Stimulated activated CD8-positive, alpha-beta memory T cell treated with anti-CD3 and anti-CD28 coated beads, Interleukin-15, amount 100 ng/mL, for 4 hours (primary cell): ENCODE measurements at places on chromosomes 1 and 21.

- DNase-seq, result no peak
These were observed 12.9 kb upstream of the FTCD start for GRCh38 chr21:46168238-46168637.

DNA sequence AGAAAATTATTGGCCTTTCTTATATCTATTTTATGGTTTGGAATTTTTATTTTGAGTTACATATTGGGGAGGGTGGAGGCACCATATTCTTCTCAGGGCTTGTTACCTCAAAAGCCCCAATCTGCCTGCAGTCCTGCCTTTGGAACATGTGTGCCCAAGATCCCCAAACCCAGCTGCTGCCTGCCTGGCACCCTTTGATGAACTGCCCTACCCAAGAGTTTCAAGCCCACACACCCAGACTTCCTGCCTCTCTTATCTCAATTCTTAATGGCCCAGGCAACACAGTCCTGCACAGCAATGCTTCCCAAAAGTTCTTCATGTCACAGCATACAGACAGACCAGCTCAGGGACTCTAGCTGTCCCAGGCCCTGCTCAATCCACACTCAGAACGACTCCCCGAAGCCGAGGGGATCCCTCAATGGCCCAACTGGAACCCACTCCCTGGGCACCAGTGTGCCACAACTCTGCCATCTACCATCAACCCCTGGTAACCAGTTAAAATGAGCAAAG is 19.2 kb downstream of the OLFML2B start:
- no peak for DNase-seq

DNA sequence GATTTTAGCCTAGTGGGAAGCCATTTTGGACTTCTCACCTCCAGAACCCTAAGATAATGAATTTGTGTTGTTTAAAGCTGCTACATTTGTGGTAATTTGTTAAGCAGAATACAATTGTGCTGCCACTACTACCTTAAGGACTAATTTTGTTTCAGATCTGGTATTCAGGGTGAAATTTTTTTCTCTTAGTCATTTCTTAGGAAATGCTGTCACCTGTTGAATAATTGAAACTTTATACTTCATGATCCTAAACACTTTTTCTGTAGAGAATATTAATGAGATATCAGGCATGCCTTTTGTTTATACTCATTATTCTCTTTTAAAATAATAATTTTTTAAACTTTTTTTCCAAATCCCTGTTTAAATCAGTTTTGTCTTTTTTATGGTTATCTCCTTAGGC is 246.8 kb downstream of the TGFB2 start:
- DNase-seq, result no peak

DNA sequence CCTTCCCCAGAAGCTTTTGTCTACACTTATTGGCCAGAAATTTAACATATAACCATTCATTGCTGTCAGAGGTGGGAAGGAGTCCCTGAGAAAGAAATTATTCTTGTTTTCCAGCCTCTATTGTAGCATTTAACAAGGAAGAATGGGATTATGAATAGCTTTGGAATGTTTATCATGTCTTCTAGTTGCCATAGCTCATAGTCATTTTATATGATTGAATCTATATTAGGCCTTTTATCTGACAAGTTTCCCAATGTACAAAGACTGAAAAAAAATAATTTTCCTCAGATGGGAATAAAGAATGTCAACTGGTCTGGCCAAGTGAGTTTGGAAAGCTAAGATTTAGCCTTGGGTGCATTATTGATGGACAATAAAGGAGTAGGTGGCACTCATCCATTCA is 28.3 kb downstream of the PTPRC start:
- no peak for DNase-seq

DNA sequence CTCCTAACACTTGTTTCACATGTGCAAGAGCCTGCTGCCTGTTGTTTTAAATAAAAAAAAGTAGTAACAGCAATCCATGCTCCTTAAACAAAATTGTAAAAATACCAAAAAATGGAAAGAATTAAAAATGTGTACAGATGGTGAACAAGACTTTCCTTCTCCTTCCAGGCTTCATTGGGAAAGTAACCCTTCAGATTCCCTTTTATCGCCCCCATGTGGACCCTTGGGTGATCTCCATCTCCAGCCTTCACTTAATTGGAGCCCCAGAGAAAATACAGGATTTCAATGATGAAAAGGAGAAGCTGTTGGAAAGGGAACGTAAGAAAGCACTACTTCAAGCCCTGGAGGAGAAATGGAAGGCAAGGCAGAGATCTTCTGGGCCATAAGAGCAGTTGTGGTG is 14.2 kb downstream of the VPS13D start:
- no peak for DNase-seq

- DNase-seq, result no peak
These were observed 4.8 kb downstream of the TTLL7 start for GRCh38 chr1:83994111-83994510.

GRCh38 chr1:9902060-9902452 is 8.0 kb downstream of the CTNNBIP1 start:
- DNase-seq, result no peak

- no peak for DNase-seq
These were observed 896.3 kb downstream of the TTLL7 start for GRCh38 chr1:83102630-83103071.

- no peak for DNase-seq
These were observed 105.2 kb upstream of the TSPAN2 start for GRCh38 chr1:115194506-115194905.

- no peak for DNase-seq
These were observed 39.4 kb upstream of the ZFYVE9 start for GRCh38 chr1:52102336-52103013.

GRCh38 chr1:3750741-3751140 is 1.5 kb upstream of the CCDC27 start:
- no peak for DNase-seq

GRCh38 chr1:40267767-40268187 is 9.7 kb downstream of the ZMPSTE24 start:
- DNase-seq, result no peak

GRCh38 chr1:30700528-30701257 is 22.7 kb downstream of the MATN1 start:
- no peak for DNase-seq

- no peak for DNase-seq
These were observed 103.9 kb downstream of the TGFBR3 start for GRCh38 chr1:91781901-91782622.

- DNase-seq, result no peak
These were observed 44.3 kb upstream of the HPDL start for GRCh38 chr1:45282351-45282750.

- no peak for DNase-seq
These were observed 110.7 kb downstream of the SLC25A24 start for GRCh38 chr1:108089477-108089876.

GRCh38 chr1:212515329-212515760 is 82.6 kb downstream of the NENF start:
- no peak for DNase-seq

DNA sequence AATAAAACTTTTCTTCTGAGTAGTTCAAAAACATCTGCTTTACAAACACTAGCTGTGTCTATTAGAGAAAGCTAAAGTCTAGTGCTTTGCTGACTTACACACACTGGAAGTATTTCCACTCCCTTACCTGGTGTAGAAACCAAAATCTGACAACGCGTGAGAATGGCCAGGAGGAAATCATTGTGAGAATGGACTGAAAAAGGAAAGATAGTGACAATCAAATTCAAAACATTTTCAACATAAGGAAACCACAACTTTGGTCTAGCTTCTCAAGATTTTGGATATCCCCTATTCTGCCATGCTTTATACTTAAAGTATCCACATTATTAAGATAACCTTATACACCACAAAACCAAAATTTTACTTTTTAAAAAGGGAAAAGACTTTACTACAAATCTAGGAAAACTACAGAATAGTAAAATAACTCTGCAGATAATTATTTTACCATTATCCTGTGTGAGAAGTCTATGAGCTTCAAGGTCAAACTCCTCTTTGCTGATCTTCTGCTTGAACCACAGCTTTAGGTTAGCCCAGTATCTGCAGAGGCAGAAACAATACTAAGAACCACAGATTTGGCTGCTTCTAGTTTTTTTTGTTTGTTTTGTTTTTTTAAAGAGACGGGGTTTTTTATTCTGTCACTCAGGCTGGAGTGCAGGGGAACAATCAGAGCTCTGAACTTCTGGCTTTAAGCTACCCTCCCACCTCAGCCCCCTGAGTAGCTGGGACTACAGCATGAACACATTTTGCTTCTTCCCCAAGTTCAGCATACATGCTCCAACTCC is 6.6 kb downstream of the TADA1 start:
- no peak for DNase-seq

DNA sequence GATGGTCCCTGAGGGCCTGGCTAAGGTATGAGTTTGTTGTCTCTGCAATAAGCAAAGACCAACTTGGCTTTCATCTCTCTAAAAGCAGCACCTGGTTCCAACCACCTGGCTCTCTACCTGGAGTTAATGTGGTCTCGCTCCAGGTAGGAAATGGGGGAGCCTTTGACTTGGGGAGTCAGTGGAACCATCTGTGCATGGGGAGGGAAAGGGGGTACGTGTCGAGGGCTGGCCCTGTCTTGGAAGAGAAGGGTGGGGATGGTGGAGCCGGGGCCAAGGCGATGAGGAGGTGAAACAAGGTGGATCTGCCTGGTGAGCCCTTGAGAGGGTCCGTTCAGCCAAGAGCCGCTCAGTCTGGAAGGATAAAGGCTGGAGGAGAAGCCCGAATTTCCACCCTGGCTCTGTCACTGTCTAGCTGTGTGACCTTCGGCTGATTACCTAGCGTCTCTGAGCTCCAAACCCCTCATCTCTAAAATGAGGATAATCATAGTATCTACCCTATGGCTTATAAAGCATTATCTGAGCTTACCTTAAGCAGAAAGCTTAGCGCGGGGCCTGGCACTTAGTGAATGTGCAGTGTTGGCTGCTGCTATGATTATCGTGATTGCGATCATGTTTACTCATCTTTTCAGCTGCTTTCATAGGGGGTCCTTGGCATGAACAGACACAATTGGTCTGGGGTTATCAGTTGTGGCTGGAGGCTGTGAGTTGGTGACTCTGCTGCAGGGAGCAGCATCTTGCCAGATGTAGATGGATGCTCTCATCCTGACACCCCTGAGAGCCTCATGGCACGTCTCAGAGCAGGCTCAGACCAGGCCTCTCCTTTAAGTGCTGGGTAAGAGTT is 78.7 kb downstream of the ACTL8 start:
- no peak for DNase-seq

GRCh38 chr1:118395430-118395991 is 210.5 kb upstream of the SPAG17 start:
- DNase-seq, result no peak

- no peak for DNase-seq
These were observed 20.7 kb upstream of the RPE65 start for GRCh38 chr1:68470388-68470970.

DNA sequence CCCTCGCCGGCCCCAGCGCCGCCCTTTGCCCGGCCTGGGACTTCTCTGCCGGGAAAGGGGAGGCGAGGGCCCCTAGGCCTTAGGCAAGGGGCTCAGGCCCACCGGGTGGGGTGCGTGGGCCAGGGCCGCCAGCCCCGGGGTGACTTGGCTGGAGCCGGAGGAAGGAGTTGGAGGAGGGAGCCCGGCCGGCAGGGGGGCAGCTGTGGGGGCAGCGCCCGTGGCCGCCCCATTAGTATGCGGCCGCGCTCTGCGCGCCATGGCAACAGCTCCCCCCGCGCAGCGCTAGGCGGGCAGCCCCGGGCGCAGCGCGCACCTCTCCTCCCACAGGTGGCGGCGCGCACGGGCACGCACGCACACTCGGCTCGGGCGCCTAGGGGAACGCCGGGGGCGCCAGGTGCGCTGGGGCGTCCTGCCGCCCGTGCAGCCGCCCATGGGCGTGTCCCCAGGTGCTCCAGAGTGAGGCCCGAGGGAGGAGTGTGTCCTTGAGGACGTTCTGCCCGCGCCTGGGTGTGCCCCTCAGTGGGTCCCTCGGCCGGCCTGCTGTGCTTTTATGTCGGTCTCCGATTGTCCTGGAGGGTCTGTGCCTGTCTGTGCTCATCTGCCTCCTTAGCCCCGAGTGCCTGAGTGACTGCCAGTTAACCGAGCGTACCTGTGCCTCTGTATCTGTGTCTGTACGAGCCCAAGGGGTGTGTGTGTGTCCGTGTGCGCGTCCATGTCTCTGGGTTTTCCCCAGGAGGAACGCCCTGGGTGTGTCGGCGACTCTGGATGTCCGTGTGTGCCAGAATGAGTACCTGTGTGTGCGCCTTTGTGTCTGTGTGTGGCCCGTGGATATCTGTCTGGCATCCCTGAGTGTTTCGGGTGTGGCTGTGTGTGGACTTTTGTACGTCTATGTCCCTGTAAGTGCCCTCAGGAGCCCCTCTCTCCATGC is 38.2 kb upstream of the WASF2 start:
- DNase-seq, result no peak

- DNase-seq, result no peak
These were observed 282.4 kb downstream of the HLX start for GRCh38 chr1:221161571-221162041.

DNA sequence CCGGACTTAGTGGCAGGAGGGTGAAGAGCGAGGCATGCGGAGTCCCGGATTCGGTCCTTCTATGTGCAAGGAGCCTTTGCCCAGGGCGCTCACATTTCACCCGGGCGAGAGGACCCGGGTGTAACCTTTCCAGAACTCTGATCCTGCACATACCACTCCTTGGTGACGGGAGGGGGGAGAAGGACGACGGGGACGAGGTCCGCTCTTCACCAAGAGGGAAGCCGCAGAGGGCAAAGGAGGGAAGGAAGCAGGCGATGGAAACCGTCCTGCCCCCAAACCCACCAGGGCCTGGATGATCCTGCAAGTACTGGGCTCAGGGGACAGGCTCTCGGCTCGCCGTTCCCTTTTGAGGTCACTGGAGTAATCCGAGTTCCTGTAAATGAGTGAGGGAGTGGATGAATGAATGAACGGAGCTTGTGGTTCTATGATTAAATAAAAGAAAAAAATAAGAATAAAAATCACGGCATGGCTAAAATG is 993 bp downstream of the SYPL2 start:
- DNase-seq, result no peak

DNA sequence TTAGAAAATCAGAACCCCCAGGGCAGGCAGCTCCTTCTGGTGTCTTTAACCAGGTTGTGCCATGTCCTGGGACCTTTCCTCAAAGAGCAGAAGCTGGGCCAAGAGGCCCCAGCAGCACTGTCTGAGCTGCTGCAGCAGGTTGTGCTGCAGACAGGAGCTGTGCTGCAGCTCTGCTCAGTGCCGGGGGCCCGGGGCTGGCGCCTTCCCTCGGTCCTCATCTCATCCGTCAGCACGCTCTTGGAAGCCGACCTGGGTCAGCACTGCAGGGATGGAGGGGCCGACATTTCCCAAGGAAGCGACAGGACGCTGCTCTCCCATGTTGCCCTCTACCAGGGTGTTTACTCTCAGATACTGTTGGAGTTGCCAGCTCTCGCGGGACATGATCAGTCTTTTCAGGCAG is 11.7 kb downstream of the URB2 start:
- DNase-seq, result no peak

DNA sequence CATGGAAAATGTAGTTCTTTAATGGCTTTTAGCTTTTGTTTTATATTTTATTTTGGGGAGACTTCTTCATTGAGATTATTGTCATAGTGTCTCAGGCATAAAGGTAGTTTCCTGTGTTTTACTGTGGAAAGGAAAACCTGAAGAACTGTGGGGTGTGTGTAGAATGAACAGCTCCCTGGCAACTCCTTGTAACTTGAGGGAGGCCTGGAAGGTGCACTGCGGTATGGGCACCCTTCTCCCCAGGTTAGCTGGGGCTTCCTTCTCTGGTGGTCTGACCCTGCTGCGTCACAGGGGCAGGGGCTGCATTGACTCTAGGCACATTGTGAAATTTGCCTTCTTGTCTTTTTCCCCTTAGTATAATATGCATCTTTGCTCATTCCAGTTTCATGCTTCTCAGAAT is 1.7 kb downstream of the ATP1B1 start:
- DNase-seq, result no peak

- no peak for DNase-seq
These were observed 741 bp downstream of the RGS2 start for GRCh38 chr1:192809307-192810252.

GRCh38 chr1:10823000-10823401 is 26.6 kb upstream of the CASZ1 start:
- no peak for DNase-seq

GRCh38 chr1:65341381-65341780 is 32.0 kb downstream of the DNAJC6 start:
- no peak for DNase-seq
